Stimulated activated CD8-positive, alpha-beta memory T cell treated with anti-CD3 and anti-CD28 coated beads, Interleukin-12 subunit alpha, Interleukin-12 subunit beta, amount 100 ng/mL, for 4 hours (primary cell): ENCODE measurements at places on chromosomes 5 and 9.
A peak's percentile ranks its signal among the peaks of the same experiment; 100 is the strongest.

GRCh38 chr5:6391151-6391550 is 12.8 kb upstream of the MED10 start:
- no peak for DNase-seq

GRCh38 chr9:101446732-101447131 is 11.2 kb upstream of the ALDOB start:
- DNase-seq, result no peak

DNA sequence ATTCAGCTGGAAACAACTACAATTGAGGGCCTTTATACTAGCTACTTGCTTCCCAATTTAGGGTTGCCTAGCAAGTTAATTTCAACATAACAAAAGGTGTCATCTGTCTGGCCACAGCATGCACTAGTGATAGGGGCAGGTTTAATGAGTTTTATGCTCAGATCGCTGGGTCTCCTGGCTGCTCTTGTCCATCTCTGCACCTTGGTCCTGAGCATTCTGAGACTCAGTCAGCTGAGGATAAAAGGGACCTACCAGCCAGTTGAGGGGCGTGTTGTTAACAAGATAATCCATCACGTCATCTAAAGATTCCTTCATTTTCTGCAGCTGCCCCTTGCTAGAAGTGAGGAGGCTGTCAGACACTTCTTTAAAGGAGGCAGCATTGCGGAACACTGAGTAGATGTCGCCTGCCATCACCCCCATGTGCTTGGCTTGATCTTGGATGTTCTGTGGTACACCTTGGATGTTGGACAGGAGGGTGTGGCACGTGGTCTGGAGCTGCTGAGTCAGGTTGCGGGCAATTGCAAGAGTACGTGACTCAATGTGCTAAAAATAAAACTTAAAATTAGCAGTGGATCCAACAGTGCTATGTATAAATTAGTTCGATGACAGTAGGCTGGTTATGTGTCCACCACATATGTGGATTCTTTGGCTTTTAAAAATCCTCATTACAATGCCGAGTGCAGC is 11.0 kb downstream of the PLIN2 start:
- no peak for DNase-seq

GRCh38 chr9:25029743-25030142 is 484.0 kb upstream of the IZUMO3 start:
- no peak for DNase-seq

- DNase-seq, result no peak
Observed at GRCh38 chr5:103569313-103570060, 6.9 kb upstream of the NUDT12 start.

GRCh38 chr9:136488247-136489214 is 5.7 kb upstream of the SEC16A start:
- peak; percentile 52 for DNase-seq
